ENCODE measurements at places on chromosomes 5 and 9.
A peak's percentile ranks its signal among the peaks of the same experiment; 100 is the strongest.

GRCh38 chr9:72254901-72255545 is 105.8 kb downstream of the GDA start:
- DNase-seq, result peak; percentile 57

DNA sequence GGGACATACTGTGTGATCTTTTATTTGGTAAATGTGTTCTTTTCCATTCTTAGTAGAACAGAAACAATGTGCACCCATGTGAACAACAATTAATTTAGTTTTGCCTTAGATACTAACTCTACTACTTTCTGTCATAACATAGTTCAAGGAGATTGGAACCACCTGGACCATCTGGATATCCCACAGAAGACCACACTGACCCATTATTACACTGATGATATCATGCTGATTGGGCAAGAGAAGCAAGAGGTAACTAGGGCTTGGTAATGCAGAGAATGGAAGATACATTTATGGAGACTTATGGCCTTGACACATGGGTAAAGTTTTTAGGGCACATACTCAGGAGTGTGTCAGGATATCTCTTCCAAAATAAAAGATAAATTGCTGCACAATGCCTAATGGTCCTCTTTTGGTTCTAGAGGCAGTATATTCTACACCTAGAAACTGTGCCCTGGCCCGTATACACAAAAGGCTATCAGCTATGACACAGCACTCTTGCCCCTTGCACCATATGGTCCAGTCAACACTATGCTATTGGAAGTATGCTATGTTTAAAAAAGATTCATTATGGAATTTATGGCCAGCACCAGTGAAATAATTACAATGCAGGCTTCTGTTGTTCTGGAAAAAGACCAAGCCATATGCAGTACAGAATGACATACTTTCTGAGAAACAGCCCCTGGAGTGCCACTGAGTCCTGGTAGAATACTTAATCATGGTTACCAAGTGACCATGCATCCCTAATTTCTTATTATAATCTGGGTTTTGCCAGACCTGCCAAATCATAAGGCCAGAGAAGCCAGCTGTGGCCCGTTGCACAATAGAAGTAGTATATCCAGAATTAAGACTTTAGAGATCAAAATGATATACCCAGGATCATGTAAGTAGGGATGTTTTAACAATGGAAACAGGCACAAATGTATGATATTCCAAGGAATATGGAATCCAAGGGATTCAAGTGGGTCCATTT is 41.6 kb upstream of the MROH2B start:
- DNase-seq, result no peak

DNA sequence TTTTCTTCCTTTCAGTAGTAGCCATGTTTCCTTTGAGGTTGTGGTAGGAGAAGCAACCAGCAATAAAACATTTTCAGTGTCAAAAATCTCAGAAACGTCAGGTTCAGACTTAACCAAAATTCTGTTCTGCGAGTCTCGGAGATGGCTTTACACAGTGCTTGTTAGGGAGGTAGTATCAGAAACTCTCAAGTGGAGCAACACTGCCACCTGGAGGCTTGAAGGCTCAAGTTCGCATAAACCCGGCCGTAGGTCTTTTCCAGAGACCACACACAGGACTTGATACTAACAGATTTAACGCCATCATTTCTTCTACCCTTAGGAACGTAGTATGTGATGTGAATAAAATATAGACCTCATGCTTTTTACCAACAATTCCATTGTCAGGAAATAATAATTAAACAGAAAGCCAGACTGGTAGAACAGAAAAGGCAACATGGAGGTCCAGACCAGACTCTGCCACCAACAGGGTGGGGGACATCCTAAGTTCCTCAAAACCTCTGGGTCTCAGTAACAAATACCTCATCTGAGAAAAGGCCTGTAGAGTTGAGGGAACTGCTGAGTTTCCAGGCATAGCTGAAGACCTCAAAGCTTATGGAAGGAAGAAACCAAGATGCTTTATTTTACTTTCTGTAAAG is 8.5 kb downstream of the PTGER4 start:
- peak; percentile 89 for DNase-seq

DNA sequence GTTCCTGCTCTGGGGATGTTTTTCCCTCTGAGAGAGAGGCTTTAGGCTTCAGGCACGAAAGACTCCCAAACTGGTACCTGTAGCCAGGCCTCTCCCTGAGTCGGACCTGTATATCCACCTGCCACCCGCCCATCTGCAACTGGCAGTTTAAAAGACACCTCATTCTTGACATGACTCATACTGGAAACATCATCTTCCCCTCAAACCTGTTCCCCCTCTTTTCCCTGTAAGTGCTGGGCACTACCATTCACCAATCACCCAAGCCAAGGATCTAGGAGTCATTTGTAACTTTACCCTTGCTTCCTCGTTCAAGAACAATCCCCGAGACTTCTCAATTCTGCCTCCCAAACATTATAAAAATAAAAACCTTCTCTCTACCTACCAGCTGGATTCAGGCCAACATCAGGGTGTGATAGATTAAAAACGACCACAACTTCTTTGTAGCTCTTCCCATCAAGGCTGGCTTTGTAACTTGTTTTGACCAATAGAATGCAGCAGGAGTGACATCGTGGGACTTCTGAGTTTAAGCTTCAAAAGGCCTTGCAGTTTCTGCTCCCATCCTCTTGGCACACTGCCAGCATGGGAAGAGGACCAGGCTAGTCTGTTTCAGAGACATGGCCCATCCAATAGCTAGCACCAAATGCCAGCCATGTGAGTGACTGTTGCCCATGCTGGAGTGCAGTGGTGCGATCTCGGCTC is 1.8 kb upstream of the WDR31 start:
- DNase-seq, result no peak
